ENCODE measurements at places on chromosomes 2 and 18. TPM values are rescaled to one million over a fixed set of nuclear protein-coding genes. Genes with fewer than 3 reads are reported as not detected.

The DNAH6 gene
- 0.20 TPM for polyA plus RNA-seq

The CNTNAP5 gene
- polyA plus RNA-seq = 0.18 TPM

The FZD7 gene
- 37.8 TPM for polyA plus RNA-seq

The ARHGEF33 gene
- 1.7 TPM for polyA plus RNA-seq

The EGR4 gene
- polyA plus RNA-seq = not detected

The GNAL gene
- polyA plus RNA-seq = 4.2 TPM

The KLHL14 gene
- 0.20 TPM for polyA plus RNA-seq

The GALM gene
- polyA plus RNA-seq = 8.3 TPM

The STPG4 gene
- 0.16 TPM for polyA plus RNA-seq

The DSG1 gene
- not detected for polyA plus RNA-seq

The CFAP53 gene
- 0.21 TPM for polyA plus RNA-seq

The FRZB gene
- polyA plus RNA-seq = 16.5 TPM

The ABCB11 gene
- polyA plus RNA-seq = not detected

The MARCHF4 gene
- polyA plus RNA-seq = 0.05 TPM

The IL37 gene
- not detected for polyA plus RNA-seq

The CNRIP1 gene
- 28.8 TPM for polyA plus RNA-seq

The PIEZO2 gene
- polyA plus RNA-seq = 36.1 TPM

The RELCH gene
- 13.6 TPM for polyA plus RNA-seq

The FBLN7 gene
- polyA plus RNA-seq = 11.2 TPM

The PPP3R1 gene
- polyA plus RNA-seq = 50.1 TPM

The CHRND gene
- 152 TPM for polyA plus RNA-seq
